ENCODE measurements at places on chromosomes 3 and 15.

- no peak for DNase-seq
- H3K4me3 ChIP-seq = peak overlapping the region; percentile 88
- no peaks in the 10 kb centered on the region for H3K27me3 ChIP-seq
Measured at GRCh38 chr15:40471105-40471807, 472 bp downstream of the CHST14 start.

- no peak overlapping the region for H3K4me3 ChIP-seq
- peaks cover 23% of the 10 kb centered on the region for H3K4me1 ChIP-seq
- no peak for DNase-seq
- peaks cover 12% of the 10 kb centered on the region for H3K36me3 ChIP-seq
- H3K27ac ChIP-seq = no peak overlapping the region
- H3K27me3 ChIP-seq = peaks cover 60% of the 10 kb centered on the region
Measured at GRCh38 chr15:96358821-96359615, 28.5 kb downstream of the NR2F2 start.

GRCh38 chr3:27610800-27611525 lies 111.2 kb downstream of the EOMES start:
- no peaks in the 10 kb centered on the region for H3K4me1 ChIP-seq
- H3K36me3 ChIP-seq = peaks cover 4% of the 10 kb centered on the region
- no peak overlapping the region for H3K4me3 ChIP-seq
- H3K27ac ChIP-seq = no peak overlapping the region

DNA sequence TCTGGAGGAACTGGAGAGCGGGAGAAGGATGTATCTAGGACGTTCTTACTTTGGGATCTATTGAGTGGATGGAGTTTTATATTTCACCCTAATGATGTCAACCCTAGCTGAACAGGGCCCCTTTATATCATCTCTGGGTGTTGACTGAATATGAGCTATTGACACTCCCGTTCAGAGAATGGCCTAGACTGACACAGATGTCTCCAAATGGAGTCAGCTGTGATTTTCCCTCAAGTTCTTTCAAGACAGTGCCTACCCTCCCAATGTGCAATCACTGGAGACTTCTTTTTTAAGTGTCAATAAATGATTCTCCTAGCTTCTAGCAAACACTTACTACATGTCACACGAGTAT lies 63.8 kb downstream of the FRMD4B start:
- no peak for DNase-seq
- no peak overlapping the region for H3K27ac ChIP-seq
- H3K4me1 ChIP-seq = peaks cover 17% of the 10 kb centered on the region
- no peaks in the 10 kb centered on the region for H3K27me3 ChIP-seq
- H3K4me3 ChIP-seq = no peak overlapping the region

- H3K36me3 ChIP-seq = no peaks in the 10 kb centered on the region
- no peaks in the 10 kb centered on the region for H3K27me3 ChIP-seq
- no peak overlapping the region for H3K27ac ChIP-seq
Measured at GRCh38 chr3:176663837-176664831, 533.1 kb downstream of the TBL1XR1 start.

- H3K4me1 ChIP-seq = no peaks in the 10 kb centered on the region
- no peaks in the 10 kb centered on the region for H3K36me3 ChIP-seq
- peaks cover 11% of the 10 kb centered on the region for H3K27me3 ChIP-seq
- no peak for DNase-seq
Measured at GRCh38 chr15:77734306-77734705, 101.6 kb upstream of the LINGO1 start.

- no peak within 1 kb of the TSS for H3K4me3 ChIP-seq
- H3K27ac ChIP-seq = no peak within 1 kb of the TSS
- H3K4me1 ChIP-seq = peaks cover 29% of the 10 kb centered on the region
Measured at GRCh38 chr15:28098766-28099554, at the start of gene OCA2. TSS of gene OCA2 (minus strand) at chr15:28099315. CDS start at chr15:28081874, 17,441 bp downstream.

All from activated CD8-positive, alpha-beta T cell treated with anti-CD3 and anti-CD28 coated beads, Interleukin-2, amount 10 ng/mL, durations not matched to agents 7 days and 5 days (primary cell).